Inflammatory macrophage treated with lipopolysaccharide for 4 hours (primary cell): ENCODE measurements at places on chromosomes 16 and 17.

GRCh38 chr17:71472809-71473789 lies 647.7 kb upstream of the SOX9 start:
- DNase-seq, result peak; percentile 5

DNA sequence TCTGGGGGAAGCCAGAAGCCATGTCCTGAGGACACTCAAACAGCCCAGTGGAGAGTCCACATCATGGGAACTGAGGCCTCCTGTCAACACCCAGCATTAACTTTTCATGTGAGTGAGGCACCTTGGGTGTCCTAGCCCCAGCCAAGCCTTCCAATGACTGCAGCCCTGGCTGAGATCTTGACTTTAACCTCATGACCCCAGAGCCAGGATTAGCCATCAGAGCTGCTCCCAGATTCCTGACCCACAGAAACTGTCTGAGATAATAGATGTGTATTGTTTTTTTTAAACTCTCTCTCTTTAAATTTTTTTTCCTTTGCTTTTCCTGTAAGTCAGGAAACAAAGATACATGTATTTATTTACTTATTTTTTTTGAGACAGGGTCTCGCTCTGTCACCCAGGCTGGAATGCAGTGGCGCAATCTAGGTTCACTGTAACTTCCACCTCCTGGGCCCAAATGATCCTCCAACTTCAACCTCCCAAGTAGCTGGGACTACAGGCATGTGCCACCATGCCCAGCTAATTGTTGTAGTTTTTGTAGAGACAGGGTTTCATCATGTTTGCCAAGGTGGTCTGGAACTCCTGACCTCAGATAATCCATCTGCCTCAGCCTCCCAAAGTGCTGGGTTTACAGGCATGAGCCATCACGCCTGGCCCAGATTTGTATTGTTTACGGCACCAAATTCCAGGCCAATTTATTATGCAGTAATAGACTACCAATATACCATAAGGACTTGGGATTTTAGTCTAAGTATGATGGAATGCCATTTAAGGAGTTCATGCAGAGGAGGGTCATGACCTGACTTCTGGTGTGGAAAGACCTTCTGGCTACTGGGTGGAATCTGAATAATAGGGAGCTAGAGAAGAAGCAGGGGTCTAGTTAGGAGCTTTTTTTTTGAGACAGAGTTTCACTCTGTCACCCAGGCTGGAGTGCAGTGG lies 14.0 kb upstream of the TMEM94 start:
- DNase-seq, result no peak

DNA sequence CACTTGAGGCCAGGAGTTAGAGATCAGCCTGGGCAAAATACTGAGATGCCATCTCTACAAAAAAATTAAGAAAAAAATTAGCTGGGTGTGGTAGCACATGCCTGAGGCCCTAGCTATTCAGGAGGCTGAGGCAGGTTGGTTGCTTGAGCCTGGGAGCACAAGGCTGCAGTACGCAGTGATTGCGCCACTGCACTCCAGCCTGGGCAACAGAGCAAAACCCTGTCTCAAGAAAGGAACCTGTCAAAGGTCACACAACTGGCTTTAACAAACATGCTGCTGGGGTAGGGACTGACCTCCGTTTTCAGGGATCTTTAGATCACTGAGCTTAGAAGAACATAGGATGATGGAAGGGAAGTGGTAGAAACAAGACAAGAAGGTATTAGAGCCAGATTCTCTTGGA lies 95.0 kb downstream of the IRX3 start:
- no peak for DNase-seq

DNA sequence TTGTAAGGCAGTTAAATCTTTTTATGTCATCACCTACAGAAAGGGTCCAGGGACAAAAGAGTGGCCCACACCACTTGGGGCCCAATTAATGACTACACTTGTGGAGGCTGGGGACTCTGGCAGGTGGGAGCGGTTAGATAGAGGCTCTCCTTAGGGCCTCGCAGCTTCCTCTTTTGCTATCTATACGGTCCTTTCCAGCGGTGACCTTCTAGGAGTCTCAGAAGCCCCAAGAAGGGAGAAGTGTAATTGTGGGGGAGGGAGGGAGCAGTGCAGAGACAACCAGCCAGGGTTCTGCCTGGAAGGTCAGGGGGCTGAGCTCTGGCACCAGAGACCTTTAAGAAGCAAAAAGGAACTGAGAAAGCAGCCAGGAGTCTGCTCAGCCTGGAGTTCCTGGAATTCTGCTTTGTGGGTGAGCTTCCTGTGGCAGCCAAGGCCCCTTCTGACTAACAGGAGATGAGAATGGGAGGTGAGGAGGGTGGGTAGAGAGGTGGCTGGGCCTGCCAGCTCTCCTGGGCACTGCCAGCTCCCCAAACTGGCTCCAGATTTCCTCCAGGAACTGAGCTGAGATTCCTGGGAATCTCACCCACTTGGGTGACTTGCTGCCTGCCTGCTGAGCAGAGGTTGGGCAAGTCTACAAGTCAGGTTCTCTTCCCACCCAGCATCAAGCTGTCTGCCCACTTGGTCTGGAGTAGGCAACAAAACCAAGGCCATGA lies 16.3 kb upstream of the MAP3K14 start:
- peak; percentile 83 for DNase-seq

DNA sequence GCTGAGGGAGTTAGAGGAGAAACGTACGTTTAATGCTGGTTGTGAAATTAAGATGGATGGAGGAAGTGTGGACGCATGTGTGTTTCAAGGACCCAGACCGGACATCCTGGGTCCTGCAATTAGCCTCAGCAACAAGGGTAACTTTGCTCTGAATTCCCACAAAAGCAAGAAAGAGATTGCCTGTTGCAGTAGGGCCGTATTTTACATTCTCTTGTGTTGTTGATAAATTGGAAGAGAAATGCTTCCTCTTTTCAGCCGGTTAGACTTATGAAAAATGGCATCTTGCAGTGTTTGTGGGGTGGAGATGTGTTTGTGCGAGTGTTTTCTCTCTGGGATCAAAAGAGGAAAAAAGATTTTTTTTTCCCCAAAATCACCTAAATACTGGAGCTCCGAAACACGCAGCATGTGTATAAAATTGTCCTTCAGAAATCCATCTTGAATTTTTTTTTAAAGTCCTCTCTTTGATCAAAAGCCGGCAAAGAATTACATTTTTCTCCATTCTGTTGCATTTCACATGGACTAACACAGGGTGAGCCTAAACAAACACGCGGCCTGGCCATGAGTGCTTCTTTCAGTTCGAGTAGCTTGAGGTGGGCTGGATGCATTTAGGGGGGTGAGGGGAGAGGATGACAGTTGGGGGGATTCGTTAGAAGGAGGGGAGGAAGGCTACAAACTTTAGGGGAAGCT lies 251.6 kb downstream of the C16orf95 start:
- DNase-seq, result peak; percentile 5

DNA sequence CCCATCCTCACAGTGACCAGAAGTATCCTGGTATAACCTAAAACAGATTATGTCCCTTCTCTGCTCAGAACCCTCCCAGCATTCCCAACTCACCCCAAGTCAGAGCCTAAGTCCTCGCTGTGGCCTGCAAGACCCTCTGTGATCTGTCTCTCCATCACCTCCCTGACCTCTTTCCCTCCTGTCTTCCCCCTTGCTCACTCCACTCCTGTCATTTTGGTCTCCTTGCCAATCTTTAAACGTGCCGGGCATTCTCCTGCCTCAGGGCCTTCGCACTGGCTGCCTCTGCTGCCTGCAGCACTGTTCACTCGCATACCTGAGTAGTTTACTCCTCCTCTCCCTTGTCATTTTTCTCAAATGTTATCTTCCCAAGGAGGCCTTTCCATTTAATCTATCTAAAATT lies 97.7 kb downstream of the GSG1L start:
- DNase-seq, result no peak

GRCh38 chr17:44587339-44587738 lies 30.1 kb downstream of the FZD2 start:
- no peak for DNase-seq
